ENCODE measurements at places on chromosomes 5 and 9.

- no peak for DNase-seq
Measured at GRCh38 chr5:140261403-140262171, 41.3 kb downstream of the PFDN1 start.

DNA sequence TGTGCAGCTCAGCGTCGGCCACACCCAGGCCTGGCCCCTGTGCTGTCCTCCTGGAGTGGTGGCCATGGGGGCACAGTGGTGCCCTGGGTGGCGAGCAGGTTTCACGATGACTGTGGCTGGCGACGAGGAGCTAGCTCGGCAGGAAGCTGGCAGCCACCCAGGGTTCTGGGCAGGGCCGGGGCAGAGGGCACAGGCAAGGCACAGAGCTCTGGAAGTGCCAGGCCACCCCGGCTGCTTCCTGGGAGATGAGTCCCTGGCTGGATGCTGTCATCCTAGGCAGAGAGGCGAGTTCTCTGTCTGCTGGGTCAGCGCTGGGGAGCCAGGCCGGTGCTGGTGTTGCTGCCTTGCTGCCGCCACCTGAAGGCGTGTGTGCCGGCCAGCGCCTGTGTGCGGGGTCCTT lies 51.7 kb downstream of the RXRA start:
- no peak for DNase-seq

DNA sequence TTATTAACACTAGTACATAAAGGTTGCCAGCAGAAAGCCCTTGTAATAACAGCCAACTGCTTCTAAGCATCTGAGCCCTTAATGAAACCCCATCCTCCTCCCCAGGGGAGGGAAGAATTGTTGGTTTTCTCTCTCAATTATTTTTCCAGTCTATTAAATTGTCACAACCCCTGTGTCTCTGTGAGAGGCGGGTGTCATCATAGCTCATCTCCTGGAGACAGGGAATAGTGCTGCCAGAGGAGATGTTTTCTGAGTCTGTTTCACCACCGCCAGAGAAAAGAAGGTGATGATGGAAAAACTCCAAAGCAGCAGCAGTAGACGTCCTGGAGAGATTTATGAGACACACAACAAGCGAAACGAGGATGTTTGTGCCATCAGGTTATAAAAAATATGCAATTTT lies 271.1 kb upstream of the NMUR2 start:
- no peak for DNase-seq

DNA sequence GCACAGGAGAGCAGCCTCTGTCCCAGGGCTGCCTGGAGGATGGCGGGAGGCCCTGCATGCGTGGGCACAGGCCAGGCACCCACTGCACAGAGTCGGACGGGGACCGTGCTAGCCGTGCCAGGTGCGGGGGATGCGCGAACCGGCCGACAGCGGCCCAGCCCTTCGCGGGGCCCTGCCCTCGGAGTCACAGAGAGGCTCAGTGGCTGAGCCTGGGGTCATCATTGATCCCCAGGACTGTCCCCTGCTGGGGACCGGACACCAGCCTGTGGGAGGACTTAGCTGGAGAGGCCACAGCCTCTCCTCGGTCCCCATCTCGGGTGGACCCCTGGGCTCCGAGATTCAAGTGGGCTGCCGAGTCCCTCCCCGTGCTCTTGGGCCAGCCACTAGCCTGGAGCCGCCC lies 19.1 kb upstream of the LAMC3 start:
- no peak for DNase-seq

GRCh38 chr5:123028222-123028621 lies 8.3 kb downstream of the PPIC start:
- no peak for DNase-seq

DNA sequence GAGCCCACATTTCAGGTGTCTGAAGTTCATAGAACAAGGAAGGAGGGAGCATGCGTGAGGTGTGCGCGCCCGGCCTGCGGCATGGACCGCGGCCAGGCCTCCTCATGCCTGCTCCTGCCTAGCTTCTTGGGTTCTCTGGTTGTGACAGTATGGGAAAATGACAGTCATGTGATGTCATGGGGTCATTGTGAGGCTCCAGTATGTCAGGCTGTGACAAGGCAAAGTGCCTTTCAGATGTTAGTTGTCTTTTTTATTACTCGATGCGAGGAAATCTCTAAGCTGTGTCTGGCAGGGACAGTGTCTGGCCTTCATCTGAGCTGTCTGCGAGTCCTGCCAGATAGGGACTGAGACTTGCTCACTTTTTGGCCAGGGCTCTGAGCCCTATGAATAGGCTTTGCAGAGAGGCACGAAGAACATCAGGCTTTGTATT lies 13.3 kb downstream of the UCK1 start:
- DNase-seq: no peak

DNA sequence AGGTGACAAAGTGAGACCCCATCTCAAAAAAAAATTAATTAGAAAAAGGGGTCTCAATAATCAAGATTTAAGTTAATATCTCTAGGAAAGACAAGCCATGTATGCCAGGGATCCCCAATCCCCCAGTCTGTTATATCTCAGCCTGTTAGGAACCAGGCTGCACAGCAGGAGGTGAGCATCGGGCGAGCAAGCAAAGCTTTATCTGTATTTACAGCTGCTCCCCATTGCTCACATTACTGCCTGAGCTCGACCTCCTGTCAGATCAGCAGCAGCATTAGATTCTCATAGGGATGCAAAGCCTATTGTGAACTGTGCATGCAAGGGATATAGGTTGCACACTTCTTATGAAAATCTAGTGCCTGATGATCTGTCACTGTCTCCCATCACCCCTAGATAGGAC lies 116.8 kb downstream of the TARS1 start:
- no peak for DNase-seq
